BE2C (cell line): ENCODE measurements at places on chromosomes 4 and X.

DNA sequence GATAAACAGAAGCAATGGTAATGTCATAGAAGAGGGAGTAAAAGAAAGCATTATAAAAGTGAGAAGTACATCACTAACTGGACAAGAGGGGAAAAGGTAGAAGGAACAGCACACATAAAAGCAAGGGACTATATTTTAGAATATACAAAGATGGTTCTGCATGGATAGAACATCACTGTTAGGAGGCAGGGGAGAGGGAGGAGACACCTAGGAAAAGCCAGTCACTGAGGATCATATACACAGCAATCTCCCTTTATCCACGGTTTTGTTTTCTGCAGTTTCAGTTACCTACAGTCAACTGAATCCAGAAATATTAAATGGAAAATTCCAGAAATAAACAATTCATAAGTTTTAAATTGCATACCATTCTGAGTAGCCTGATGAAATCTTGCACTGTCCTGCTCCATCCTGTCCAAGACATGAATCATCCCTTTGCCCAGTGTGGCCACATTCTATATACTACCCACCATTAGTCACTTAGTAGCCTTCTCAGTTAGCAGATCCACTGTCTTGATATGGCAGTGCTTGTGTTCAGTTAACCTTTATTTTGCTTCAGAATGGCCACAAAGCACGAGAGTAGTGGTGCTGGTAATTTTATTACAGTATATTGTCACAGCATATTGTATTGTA is 74.2 kb downstream of the PPA2 start:
- DNase-seq, result no peak

DNA sequence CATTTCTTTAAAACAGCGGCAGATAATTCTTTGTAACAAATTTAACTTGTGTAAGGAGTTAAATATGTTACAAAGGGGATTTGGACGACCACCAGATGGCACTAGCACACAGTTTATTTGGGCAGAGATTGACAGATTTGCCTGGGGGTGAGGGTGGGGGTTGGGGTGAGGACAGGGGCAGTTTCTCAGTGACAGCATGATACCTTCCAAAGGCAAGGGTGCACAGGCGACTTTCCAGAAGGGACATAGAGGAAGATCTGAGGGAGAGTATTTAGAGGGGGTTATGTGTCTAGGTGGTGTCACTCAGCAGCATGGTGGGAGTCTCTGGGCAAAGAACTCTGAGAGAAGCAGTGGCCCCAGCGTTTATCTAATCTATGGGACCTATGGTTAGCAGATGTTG is 9.6 kb upstream of the TMA16 start:
- DNase-seq, result peak; percentile 78

DNA sequence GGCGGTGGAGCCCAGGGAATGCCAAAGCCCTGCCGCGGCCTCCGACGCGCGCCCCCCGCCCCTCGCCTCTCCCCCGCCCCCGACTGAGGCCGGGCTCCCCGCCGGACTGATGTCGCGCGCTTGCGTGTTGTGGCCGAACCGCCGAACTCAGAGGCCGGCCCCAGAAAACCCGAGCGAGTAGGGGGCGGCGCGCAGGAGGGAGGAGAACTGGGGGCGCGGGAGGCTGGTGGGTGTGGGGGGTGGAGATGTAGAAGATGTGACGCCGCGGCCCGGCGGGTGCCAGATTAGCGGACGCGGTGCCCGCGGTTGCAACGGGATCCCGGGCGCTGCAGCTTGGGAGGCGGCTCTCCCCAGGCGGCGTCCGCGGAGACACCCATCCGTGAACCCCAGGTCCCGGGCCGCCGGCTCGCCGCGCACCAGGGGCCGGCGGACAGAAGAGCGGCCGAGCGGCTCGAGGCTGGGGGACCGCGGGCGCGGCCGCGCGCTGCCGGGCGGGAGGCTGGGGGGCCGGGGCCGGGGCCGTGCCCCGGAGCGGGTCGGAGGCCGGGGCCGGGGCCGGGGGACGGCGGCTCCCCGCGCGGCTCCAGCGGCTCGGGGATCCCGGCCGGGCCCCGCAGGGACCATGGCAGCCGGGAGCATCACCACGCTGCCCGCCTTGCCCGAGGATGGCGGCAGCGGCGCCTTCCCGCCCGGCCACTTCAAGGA is at the start of gene FGF2:
Gene FGF2, plus strand, starts transcription at position 279 of the 705 bp plus-strand sequence. Its CDS starts 344 bp downstream, at position 623.
- DNase-seq, result peak; percentile 39

DNA sequence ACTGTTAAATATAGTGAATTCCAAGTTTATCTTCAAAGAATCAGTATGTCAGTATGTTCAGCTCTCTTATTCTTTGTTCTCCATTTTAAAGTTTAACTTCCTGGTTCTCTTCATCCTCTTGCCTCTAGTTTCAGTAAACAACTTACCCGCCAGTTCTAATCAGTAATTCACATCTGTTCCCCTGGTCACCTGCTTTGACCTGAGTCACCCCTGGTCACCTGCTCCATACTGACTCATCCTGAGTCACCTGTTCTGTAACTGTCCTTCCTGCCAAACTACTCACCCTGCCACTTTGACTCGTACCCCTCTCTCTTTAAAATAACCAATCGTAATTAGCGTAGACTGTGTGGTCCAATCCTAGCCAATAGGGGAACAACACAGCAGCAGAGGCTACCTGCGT is 992.7 kb upstream of the HS3ST1 start:
- DNase-seq, result no peak

DNA sequence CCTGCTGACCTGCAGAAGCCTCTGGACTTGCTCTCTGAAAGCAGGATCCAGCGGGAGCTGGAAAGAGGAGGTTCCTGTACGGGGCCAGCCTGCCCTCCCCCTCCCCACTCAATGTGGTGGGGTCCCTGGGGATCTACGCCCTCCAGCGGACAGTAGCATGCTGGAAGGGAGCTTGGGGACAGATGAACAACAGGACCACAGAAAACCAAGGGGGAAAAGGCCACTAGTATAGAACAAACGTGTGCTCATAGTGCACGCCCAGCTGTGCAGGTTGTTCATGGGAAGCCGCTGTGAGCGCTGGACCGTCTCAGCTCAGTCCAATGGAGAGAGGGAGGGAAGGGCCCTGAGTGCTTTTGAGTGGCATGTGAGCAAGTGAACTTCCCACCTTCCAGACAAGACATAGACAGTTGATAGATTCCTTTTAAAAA is 15.8 kb downstream of the HMX1 start:
- peak; percentile 85 for DNase-seq

DNA sequence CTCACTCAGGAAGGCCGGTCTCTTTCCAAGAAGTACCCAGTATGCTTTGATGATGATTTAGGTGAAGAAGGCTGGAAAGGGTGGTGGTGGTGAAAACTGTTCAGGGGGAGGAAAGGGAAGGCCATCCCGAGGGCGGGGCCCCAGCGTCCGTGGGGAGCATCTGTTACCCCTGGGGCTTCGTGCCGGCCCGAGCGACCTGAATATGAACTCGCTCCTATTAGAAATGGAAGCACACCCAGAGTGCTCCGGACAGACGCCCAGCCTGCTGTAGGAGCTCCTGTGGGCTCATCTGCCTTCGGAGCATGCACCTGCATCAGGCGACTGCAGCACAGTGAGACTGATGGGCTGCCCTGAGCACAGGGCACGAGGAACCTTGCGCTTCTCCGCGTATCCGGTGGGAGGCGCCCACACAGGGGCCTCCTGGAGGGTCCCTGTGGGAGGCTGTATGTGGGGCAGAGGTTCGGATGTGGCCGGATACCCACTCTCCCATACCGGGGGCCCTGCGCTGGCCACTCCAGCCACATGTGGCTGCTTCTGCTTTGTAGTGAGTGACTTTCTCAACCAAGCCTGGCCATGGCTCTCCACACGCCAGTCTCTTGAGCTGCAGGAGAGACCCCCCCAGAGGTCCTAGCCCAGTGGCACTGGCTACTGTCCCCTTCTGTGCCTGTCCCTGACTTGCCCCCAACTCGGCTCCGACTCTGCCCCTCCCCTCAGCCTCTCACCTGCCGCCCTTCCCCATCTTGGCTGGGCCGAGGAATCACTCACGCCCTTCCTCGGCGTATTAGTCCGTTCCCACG is 36.7 kb downstream of the FGFRL1 start:
- DNase-seq, result peak; percentile 3

DNA sequence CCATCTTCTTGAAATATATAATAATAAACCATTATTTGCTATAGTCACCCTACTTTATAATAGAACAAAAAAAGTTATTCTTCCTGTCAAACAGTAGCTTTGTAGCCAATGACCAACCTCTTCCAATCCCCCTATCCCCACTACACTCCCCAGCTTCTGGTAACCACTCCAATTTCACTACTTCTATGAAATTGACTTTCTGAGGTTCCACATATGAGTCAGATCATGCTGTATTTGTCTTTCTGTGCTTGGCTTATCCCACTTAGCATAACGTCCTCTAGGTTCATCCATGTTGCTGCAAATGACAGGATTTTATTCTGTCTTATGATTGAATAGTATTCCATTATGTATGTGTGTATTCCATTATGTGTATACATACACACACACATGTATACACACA is 809.7 kb upstream of the NDST4 start:
- no peak for DNase-seq

DNA sequence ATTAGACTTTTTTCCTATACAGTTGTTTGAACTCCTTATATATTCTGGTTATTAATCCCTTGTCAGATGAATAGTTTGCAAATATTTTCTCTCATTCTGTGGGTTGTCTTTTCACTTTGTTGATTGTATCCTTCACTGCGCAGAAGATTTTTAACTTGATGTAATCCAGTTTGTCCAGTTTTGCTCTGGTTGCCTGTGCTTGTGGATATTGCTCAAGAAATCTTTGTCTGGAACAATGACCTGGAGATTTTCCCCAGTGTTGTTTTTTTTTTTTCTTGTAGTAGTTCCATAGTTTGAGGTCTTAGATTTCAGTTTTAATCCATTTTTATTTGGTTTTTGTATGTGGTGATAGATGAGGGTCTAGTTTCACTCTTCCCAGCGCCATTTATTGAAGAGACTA is 289.8 kb upstream of the SPOCK3 start:
- DNase-seq, result no peak

DNA sequence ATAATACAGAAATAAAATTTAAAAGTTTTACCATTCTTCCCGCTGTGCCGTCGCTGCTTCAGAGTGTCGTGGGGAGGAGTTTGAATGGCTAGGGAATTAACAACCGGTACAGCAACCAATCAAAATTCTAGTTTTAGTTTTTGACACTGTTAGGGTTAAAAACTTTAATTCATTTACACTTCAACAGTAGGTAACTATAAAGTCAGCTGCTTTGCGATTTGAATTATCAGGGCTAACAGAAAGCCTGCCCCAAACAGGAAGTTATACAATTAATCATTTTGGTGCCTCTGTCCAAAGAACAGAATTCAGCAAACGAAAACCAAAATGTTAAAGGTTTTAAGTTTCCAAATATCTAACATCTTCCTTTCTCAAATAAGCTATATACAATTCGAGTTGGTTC is 2.3 kb downstream of the HNRNPD start:
- no peak for DNase-seq

DNA sequence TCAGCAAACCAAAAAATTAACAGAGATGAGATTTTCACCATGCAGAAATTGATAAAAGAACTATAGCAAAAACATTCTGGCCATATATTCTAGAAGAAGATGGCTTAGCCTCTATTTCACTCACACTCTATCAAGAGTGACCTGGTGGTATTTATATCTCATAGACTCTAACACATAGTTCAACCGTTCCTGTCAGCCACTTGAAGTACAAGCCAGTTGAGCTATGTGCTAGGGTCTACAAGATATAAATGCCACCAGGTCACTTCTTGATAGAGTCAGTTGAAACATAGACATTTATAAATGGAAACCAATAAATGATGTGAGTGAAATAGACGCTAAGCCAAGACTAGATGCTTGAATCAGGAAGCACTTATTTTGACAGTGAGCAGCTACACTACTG is 836.7 kb upstream of the EPHA5 start:
- DNase-seq, result no peak

- no peak for DNase-seq
Measured at GRCh38 chr4:15878011-15878410, 60.5 kb downstream of the FGFBP1 start.

GRCh38 chrX:66221856-66222255 is 57.8 kb downstream of the HEPH start:
- DNase-seq, result no peak

DNA sequence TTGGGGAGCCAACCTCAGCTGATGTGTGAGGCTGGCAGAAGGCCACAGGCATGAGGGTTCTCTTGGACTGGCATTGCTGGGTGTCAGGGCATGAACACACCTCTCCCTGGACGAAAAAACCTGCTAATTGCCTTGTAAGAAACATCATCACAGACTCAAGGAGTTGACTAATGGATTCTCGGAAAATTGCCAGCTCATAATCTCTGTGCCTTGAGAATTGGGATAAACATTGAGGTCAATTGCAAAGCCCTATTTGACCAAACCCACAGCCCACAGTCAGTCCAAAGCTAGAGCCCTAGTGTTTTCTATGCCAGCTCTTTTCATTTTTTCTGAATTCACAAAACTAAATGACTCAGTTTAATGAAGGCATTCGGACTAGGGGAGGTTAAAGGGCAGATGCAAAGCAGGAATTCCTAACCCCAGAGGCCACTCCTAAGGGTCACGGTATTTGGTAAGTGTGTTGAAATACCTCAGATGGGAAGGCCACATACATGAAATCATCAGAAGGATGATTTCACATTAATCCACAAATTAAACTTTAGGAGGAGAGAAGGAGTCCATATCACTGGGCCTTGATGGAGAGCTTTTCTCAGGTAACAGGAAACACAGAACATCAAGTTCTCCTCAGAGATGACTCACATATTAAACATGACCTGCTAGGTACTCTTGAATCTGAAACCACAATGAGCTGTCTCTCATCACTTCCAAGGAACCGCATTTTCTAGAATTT is 39.0 kb upstream of the RASL11B start:
- DNase-seq, result no peak

DNA sequence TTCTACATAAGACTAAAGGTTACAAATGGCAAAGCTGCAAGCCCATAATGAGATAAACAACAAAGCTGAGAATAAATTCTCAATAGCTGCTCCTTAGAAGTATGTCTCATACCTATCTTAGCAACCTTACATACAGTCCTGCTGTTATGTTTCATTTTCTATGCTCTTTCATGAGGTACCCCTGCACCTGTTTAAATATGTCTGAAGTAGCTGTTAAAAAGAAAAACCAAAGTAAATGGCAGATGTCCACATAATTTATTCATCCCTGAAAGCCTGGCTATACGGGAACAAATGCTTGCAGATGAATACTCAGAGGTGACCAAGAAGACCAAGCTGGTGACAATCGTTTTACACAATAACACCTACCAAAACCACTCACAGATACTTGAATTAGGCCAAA is 22.5 kb downstream of the PPA2 start:
- DNase-seq, result no peak

GRCh38 chr4:158624889-158625478 is 46.7 kb downstream of the C4orf46 start:
- peak; percentile 15 for DNase-seq

- DNase-seq, result no peak
Measured at GRCh38 chrX:153164733-153165132, 14.4 kb upstream of the MAGEA1 start.

DNA sequence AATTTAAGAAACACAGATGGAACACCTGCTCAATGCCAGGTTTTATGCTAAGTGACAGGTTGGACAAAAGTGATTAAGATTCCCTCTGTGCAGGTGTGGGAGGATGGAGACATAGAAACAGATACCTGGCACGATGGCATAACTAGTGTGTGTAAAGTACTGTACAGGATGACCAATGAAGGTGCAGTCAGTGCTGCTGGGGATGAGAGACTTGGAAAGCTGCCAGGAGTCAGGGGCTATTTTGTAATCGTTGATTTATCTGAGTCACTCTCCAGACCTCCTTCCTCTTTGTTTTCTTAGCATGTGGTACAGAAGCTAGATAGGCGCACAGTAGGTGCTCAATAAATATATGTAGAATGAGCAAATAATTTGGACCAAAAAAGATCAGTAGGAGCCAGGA is 58.2 kb downstream of the CWH43 start:
- no peak for DNase-seq

GRCh38 chr4:112370466-112370865 is 73.3 kb downstream of the ALPK1 start:
- no peak for DNase-seq
